CD4-positive, alpha-beta memory T cell (primary cell): ENCODE measurements at places on chromosomes 13 and 19.

- DNase-seq: no peak
Measured at GRCh38 chr13:37618554-37618953, 20.0 kb upstream of the POSTN start.

- DNase-seq: no peak
Measured at GRCh38 chr19:54556194-54556593, 17.4 kb upstream of the LILRA2 start.

DNA sequence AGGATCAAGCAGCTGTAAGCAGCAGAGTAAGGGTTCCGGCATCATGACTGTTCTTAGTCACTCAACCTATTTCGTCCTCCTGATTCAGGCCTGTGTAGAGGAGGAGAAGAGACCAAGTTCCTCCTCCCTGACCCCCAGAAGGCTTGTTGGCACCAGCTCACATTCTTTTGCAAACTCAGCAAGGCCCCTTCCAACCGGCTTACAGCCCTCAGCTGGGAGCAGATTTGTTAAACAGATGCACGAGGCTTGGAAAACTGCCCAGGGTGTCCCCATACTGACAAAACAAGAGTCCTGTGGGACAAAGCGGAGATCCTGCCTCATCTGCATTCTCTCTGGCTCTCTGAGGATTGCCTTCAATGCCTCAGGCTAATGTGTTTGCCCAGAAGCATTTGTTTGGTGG, 113.2 kb upstream of the SOX21 start:
- DNase-seq: no peak

- DNase-seq: no peak
Measured at GRCh38 chr13:93226065-93226622, 463 bp upstream of the GPC6 start.

DNA sequence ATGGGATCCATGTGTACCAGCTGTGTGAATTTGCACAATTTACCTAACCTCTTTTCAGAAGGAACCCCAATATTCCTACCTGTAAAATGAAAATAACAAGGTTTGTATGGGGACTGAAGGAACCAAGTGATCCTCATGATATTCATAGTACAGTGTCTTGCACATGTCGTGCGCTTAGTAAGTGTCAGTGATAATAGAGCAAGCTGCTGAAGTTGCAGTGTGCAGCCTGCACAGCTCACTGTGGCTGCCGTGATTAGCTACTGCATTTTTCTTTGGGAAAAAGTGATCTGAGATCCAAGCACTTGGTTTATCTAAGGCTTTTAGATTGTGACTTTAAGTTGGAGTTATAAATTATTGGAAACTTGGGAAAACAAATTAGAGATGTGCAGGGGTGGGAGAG, 135.9 kb upstream of the FRY start:
- DNase-seq: no peak

DNA sequence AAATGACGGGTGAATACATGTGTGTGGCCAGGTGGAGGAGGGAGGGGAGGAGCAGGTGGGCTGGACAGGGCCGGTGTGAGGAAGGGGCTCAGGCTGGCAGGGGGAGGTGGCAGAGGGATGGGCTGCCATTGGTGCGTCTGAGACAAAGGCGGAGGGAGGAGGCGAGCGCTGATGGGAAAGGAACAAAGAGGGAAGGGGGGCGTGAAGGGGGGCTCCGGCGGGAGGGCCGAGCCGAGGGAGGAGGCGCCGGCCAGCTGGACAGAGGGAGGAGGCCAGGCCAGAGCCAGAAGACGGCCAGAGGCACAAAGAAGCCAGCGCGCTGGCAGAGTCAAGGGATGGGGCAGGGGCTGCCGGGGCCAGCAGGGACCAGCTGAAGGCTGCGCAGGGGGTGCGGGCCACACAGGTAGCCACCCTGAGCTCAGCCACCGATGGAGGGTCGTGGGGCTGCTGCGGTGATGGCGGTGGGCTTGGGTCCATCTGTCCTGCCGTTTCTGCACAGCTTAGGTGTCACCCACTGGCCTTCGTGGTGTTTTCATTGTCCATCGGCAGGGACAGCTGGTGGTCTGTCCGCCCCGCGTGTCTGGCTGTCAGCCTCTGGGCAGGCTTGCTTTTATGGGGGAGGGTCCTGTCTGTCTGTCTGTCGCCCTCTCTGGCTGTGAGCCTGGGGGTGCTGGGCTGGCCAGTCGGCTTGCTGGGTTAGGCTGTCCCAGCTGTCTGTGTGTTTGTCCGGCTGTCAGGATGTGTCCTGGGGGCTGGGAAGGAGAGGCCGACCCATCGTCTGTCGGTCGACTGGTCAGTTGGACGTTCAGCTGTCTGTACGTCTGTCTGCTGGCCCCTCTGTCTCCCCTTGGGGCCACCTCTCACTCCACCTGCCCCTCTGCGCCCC, 2.2 kb downstream of the APC2 start:
- no peak for DNase-seq

GRCh38 chr13:29271606-29272005, 323.9 kb downstream of the SLC7A1 start:
- DNase-seq: no peak

GRCh38 chr19:46715620-46715974, 1.3 kb downstream of the PRKD2 start:
- DNase-seq: no peak

DNA sequence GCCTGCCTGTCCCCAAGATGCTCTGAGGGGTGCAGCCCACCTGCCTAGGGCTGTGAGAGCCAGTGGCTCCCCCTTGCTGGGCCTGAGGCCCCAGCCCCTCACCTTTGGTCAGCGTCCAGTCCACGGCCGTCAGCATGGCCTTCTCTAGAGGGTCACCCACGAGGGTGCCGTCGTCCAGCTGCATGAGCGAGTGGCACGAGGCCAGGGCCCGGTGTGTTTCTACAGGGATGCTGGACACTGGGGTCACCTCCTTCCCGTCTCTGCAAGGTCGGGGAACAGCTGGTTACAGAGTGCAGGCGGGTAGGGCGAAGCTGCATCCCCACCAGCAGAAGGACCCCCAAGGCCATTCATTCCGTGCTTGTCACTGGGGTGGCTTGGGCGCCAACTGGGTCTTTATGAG, 9.0 kb downstream of the ATP13A1 start:
- no peak for DNase-seq

DNA sequence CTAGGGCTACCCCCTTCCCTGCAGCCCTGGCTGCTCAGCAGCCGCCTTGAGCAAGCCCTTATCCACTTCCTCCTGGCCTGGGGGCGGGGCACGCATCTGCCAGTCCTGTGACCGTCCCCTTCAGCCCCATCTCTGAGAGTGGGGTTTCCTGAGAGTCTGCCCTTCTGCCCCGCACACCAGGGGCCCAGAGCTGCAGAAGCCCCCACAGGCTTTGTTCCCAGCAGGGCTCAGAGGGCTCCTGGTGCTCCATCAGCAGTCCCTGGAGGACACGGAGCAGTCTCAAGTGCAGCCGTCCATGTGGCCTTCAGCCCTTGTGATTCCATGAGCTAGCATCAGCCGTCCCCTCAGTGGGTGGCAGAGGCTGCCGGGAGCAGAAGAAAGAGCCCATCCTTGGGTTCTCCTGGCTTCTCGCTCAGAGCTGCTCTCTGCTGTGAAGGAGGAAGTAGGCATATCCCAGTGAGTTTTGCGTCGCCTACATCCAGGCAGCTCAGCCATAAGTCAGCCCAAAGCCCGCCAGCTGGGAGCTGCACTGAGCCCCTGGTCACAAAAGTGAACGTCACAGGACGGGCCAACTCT, 16.3 kb downstream of the MYO9B start:
- DNase-seq: no peak

DNA sequence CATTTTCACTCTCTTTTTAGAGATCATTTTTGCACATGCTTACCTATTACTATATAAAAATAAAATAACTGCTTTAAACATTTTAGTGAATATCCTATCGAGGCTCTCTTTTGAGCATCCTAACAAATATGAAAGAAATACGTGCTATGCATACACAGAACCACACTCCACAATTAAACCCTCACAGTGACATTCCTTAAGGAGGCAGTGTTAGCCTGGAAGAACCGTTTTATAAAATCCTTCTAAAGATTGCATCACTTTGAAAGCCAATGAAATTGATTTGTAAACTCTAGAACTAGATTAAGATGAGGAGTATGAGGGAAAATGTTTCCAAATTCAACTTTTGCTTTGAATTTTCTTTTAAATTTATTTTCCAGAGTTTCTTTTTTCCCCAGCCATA, 11.1 kb upstream of the ENOX1 start:
- DNase-seq: no peak

GRCh38 chr13:52903320-52903719, 54.9 kb upstream of the PCDH8 start:
- no peak for DNase-seq

- DNase-seq: no peak
Measured at GRCh38 chr19:47176071-47176626, 45.5 kb downstream of the SAE1 start.

DNA sequence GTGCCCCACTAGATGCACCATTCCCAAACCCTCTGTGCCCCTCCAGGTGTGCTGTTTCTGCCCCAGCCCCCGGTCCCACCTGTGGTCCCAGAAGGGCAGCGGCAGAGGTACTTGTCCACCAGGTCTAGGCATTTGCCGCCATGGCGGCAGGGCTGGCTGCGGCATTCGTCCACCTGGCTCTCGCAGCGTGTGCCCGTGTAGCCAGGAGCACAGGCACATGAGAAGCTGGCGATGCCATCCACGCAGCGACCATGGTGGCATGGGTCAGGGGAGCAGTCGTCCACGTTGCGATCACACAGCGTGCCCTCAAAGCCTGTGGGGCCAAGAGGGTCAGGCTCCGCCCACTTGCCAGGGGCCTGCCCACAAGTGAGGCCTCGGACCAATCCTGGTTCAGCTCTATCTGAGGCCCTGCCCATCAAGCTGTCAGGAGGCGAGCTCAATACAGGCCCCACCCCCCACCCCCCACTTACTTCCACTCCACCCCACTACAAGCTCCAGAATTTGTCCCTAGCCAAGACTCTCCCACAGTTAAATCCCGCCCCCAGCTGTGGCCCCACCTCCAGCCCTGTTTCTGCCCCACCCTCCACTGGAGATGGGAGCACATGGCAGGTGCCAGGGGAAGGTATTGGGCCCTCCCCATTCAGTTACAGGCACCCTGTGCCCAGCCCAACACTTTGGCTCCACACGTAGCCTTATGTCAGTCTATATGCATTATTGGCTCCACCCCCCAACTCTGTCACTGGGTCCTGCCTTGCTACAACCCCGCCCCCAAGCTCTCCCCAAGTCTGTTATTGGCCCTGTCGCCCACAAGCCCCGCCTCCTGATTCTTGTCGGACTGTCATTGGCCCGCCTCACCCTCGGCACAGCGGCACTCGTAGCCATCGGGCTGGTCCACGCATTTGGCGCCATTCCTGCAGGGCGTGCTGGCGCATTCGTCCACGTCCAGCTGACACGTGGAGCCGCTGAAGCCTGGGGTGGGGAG, 13.5 kb downstream of the NOTCH3 start:
- no peak for DNase-seq

DNA sequence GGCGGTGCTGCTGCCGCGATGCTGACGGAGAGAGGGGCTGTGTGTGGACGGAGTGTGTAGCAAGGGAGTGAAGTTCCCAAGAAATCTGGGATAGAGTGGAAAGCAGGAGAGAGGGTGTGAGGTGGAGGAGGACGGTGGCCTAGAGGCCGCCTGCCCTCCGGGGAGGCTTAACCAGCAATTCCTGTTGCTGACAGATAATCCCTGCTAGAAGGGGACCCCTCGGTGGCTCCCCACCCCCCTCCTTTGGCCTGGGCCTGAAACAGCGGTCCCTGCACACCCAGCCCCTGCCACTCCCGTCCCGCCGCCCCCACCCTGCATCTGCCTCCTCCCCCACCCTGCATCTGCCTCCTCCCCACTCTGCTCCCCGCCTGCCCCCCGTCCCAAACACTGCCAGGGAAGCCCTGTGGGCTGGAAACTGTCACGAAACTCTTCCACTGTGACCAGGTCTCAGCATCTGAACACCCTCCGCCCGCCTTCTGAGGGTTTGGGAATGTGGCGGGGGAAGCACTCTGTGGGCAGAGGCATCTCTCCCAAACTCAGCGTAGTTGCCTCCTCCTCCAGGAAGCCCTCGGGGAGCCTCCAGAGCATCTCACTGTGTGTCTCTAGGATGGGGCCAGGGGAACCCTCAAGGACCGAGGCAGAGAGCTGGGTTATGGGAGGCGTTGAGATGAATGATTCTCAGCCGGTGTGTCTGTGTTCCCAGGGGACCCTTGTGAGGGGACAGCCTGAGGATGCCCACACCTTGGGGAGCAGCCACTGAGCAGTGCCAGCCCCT, 17.1 kb upstream of the MATK start:
- no peak for DNase-seq

DNA sequence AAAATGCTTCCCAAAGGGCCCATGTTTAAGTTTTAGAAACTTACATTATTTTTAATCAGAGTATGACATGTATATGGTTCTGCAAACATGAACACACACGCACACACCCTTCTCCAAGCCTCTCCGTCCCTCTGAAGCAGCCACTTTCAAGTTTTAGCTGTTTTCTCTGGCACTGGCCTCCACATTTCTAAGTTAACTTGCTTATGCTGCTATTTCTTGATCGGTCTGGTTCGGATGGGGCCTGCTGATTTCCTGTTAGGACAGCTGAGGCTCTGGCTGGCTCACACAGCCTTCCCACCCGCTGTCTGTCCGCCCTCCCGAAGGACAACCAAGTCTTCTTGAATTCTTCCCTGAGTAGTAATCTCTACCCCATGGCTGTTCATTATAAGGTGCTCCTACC, 4.4 kb downstream of the SPC24 start:
- no peak for DNase-seq

- no peak for DNase-seq
Measured at GRCh38 chr19:51128227-51128626, 3.5 kb downstream of the SIGLEC9 start.
